ENCODE measurements at places on chromosomes 5 and 9.

- no peak for DNase-seq
Observed at GRCh38 chr5:181186986-181187499, 18.0 kb downstream of the TRIM7 start.

DNA sequence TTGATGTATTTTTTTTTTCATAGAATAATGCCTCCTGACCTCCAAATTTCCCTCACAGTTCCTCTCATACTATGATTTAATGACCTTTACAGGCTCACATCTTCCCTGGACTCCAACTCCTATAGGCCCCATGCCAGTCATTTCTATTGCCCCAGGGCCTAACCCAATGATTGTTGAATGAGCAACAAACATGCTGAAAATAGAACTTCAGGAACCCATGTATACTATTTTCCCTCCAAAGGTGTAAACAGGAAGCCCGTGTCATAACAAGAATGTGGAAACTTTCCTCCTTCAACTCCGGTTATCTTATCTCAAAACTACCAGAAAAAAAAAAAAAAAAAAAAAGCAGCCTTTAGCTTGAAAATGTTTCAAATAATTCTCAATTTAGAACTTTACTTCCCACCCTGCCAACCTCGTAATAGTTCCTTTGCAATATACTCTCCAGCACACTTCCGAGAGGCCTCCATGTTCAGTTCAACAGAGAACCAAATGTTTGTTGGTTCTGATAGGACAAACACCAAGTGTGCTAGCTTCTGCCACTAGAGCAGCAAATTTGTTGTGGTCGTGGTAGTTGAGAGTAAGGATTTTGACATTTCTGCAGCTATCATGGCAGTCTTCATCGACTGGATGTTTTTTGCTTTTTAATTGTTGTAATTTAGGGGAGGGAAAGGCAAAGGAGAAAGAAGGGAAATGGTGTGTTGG, 25.8 kb downstream of the TRPM6 start:
- DNase-seq = no peak

DNA sequence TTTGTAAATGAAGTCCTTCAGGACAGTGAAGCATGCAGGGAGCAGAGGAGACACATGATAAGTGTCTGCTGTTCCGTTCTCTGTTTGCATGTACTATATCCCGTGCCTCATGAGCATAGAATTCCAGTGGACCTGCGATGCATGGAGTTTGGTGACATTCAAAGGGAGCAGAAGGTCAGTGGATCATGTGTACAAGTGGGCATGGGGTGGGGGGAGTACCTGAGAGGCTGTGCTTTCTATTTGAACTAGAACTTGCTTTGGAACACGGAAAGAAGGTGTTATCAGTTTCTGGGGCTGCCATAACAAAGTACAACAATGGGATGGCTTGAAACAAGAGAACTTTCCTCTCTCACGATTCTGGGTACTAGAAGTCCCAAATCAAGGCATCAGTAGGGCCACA, 5.1 kb upstream of the CCNJL start:
- DNase-seq = no peak

- peak; percentile 91 for DNase-seq
Observed at GRCh38 chr5:17831279-17831678, 197.0 kb downstream of the TAF11L14 start.

- DNase-seq = no peak
Observed at GRCh38 chr9:128390150-128390812, 19.1 kb downstream of the URM1 start.

DNA sequence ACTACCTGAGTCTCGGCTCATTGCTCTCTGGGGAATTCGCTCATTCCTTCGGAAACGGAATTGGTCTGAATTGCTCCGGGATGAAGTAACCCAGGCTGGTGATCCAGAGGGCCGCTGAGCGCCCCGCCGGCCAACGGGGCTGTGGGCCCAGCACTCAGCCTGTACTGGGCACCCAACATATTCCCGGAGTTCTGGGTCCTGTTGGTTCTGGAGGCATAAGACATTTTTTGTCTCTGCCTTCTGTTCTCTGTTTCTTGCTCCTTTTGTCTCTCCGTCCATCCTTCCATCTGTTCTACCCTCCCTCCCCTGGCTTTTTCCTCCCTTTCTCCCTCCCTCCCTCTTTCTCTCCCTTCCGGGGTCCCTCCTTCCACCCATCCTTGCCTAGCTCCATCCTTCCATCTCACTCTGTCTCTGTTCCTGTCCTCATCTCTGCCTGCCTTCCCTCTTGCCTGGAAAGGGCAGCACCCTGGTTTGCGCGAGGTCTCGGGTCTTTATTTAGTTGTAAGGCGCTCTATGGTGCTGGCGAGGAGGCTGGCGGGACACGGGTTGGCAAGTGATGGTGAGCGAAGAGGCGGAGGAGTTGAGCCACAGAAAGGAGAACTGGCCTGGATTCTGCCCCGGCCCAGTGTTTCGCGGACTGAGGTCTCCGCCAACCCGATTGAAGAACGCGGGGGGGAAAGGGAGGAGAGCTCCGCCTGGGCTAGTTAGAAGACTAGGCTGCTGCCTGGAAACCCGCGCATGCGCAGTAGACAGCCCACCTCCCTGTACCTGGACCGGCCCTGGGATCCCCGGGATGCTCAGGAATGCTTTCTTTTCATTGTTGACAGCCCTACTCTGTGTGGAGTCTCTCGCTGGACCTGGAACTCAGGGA, 1468.0 kb downstream of the FOXD4L5 start:
- no peak for DNase-seq

- no peak for DNase-seq
Observed at GRCh38 chr5:115809946-115810345, 6.5 kb downstream of the CDO1 start.

- no peak for DNase-seq
Observed at GRCh38 chr9:71858812-71859211, 52.2 kb downstream of the ABHD17B start.

DNA sequence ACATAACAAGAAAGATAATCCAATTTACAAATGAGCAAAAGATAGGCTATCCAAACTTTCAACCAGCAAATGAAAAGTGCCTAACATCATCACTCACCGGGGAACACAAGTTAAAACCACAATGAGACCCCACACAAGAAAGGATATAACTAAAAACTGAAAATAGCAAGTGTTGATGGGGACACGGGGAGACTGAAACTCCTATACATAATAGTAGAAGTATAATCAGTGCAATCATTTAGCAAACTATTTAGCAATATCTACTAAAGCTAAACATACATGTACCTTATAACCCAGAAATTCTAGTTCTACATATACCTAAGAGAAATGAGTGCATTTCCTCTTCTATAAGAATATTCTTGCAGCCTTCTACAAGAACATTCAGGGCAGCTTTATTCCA, 72.5 kb downstream of the RICTOR start:
- DNase-seq = no peak

Data from NCI-H2171 treated with DMSO at 0.1 percent for 48 hours (cell line).